ENCODE measurements at places on chromosomes 5 and 9. TPM values are rescaled to one million over a fixed set of nuclear protein-coding genes. Genes with fewer than 3 reads are reported as not detected.
A peak's percentile ranks its signal among the peaks of the same experiment; 100 is the strongest.

DNA sequence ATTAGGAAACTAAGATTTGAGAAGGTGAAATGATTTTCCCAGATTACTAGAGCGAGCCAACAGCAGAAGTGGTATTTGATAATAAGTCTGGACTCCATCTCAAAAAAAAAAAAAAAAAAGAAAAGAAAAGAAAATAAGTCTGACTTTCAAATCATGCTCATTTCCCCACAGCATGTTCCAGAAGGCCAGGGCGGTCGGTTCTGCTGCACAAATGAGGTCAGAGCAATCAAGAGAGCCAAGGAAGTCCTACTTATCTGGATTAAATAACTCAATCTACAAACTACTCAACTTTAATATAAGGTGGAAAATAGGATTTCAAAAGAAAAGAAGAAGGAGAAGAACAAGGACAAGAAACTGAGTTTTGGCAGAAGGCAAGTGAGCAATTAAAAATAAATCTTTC lies 130.4 kb upstream of the RASA1 start:
- H3K27me3 ChIP-seq, result no peaks in the 10 kb centered on the region
- H3K4me1 ChIP-seq, result peaks cover 27% of the 10 kb centered on the region
- no peak for DNase-seq
- no peak overlapping the region for H3K4me3 ChIP-seq
- peak overlapping the region; percentile 34 for H3K27ac ChIP-seq

Gene C5orf58
- not detected for total RNA-seq

Gene PSIP1
- 65.7 TPM for total RNA-seq

Gene FSTL4
- not detected for total RNA-seq

Gene SOX30
- 0.55 TPM for total RNA-seq

DNA sequence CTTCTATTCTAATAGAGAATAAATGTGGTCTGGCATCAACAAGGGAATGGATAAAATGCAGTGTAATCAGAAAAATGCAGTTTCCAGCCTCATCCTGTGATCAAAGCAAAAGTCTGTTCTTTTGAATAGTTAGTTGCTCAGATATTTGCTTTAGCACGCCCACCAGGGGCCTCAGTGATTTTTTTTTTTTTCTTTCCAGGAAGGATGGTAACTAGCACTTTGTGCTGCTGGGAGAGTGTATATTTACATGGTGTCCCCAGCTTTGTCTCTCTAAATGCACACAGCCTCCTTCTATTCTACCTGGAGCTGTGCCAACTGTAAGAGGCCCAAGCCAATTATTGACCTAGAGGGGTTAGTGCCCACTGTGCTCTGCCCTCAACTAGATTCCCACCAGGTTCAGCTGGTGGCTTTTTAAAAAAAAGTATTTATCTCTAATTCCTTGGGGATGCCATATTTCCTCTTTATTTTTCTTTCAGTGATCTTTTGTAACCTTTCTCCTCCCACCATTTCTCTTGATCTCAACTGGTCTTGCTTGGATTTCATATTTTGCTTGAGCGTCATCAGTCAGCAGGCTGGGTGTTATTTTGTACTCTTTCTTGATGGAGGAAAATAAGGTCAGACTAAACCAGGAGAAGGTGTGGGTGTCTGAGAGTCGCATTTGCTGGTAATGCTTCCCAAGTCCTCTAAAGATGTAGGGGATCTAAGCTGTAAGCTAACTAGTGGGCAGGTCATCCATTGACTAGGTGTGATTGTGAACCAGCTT lies 193.0 kb upstream of the C9orf72 start:
- H3K4me3 ChIP-seq, result no peak overlapping the region
- no peaks in the 10 kb centered on the region for H3K36me3 ChIP-seq
- DNase-seq, result no peak
- H3K4me1 ChIP-seq, result no peaks in the 10 kb centered on the region

DNA sequence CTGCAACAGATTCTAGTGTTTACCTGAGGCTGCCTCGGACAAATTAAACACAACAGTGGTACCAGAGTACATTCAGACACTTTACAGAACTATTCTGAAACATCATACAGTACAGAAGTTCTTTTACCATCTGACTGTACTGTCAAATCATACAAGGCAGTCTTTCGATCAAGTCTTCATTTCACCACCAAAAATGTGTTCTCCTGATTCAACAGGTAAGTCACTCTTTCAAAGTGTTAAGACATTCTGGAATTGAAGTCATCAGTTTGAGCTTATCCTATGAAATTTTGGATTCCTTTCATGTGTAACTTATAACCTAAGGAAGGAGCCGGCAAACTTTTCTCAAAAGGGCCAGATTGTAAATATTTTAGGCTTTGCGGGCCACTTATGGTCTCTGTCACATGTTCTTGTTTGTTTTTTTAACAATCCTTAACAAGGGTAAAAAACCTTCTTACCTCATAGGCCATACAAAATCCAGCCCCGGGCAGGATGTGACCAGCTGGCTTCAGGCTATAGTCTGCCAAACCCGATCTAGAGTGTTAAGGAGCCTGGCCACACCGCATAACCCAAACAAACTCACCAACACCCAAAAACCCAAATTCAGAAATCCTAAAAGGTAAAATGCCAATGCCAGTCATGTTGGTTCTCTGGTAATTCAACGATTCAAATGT lies 151.6 kb downstream of the DENND1A start:
- no peak overlapping the region for H3K4me3 ChIP-seq
- no peak for DNase-seq
- H3K27me3 ChIP-seq, result no peaks in the 10 kb centered on the region
- no peaks in the 10 kb centered on the region for H3K4me1 ChIP-seq

Gene HTR1A
- total RNA-seq, result not detected

- no peak overlapping the region for H3K27ac ChIP-seq
- no peaks in the 10 kb centered on the region for H3K36me3 ChIP-seq
- no peaks in the 10 kb centered on the region for H3K27me3 ChIP-seq
- no peaks in the 10 kb centered on the region for H3K4me1 ChIP-seq
- no peak for DNase-seq
- no peak overlapping the region for H3K4me3 ChIP-seq
Observed at GRCh38 chr5:8956659-8957058, 589.2 kb downstream of the SEMA5A start.

GRCh38 chr5:122751293-122751782 lies 23.5 kb upstream of the SNX2 start:
- H3K36me3 ChIP-seq, result no peaks in the 10 kb centered on the region
- no peak overlapping the region for H3K4me3 ChIP-seq
- H3K4me1 ChIP-seq, result no peaks in the 10 kb centered on the region
- H3K27ac ChIP-seq, result no peak overlapping the region
- DNase-seq, result no peak

DNA sequence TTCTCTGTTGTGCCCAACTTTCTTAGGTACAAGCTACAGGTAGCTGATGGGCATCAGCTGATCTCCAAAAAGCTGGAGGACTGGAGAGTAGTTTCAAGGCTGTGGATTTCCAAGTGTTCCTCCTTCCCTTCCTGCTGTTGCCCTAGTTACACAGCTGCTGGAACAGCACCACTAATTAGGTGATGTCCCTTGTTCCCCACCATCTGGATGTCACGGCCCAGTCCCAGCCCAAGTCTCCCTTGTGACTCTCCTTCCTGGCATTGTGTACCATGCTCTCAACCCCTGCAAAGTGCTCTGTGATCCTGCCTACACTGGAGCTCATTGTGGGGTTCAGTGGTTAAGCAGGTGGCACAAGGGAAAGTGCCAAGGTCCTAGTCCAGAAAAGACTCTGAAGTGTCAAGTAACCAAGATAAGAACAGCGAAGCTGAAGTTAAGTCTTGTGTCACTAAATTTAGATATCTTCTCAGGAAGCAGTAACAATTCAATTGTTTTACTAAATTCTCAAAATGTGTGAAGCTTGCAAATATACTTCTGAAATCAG lies 604.5 kb downstream of the ISL1 start:
- H3K36me3 ChIP-seq, result no peaks in the 10 kb centered on the region
- no peak overlapping the region for H3K4me3 ChIP-seq
- no peak overlapping the region for H3K27ac ChIP-seq
- no peak for DNase-seq
- no peaks in the 10 kb centered on the region for H3K27me3 ChIP-seq
- no peaks in the 10 kb centered on the region for H3K4me1 ChIP-seq

DNA sequence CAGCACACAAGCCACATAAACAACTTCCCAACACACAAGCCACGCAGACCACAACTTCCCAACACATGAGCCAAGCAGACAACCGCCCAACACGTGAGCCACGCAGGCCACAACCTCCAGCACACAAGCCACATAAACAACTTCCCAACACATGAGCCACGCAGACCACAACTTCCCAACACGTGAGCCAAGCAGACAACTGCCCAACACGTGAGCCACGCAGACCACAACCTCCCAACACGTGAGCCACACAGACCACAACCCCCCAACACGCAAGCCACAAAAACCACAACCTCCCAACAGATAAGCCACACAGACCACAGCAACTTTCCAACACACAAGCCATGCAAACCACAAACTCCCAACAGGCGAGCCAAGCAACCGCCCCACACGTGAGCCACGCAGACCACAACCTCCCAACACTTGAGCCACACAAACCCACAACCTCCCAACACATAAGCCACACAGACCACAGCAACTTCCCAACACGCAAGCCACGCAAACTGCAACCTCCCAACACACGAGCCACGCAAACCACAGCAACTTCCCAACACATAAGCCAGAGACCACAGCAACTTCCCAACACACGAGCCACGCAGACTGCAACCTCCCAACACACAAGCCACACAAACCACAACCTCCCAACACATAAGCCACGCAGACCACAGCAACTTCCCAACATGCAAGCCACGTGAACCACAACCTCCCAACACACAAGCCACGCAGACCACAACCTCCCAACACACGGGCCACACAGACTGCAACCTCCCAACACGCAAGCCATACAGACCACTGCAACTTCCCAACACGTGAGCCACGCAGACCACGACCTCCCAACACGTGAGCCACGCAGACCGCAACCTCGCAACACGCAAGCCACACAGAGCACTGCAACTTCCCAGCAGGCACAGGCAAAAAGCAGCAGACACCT lies 10.1 kb downstream of the BRD9 start:
- H3K36me3 ChIP-seq, result peaks cover 42% of the 10 kb centered on the region
- no peaks in the 10 kb centered on the region for H3K27me3 ChIP-seq
- DNase-seq, result peak; percentile 42
- no peak overlapping the region for H3K4me3 ChIP-seq
- no peak overlapping the region for H3K27ac ChIP-seq

- H3K27me3 ChIP-seq, result no peaks in the 10 kb centered on the region
- no peaks in the 10 kb centered on the region for H3K4me1 ChIP-seq
- H3K27ac ChIP-seq, result no peak overlapping the region
- H3K36me3 ChIP-seq, result no peaks in the 10 kb centered on the region
Observed at GRCh38 chr9:111147041-111147440, 108.8 kb upstream of the LPAR1 start.

Gene FOXD4L6
- total RNA-seq, result not detected

- H3K4me3 ChIP-seq, result peak within 1 kb of the TSS; percentile 44
- peak; percentile 91 for DNase-seq
- H3K27me3 ChIP-seq, result peaks cover 19% of the 10 kb centered on the region
- H3K36me3 ChIP-seq, result peaks cover 10% of the 10 kb centered on the region
- H3K4me1 ChIP-seq, result peaks cover 16% of the 10 kb centered on the region
Observed at GRCh38 chr9:137277329-137278041, at the start of gene TOR4A. Gene TOR4A (plus strand): TSS chr9:137277726. CDS start chr9:137278690, 964 bp downstream.

Gene DCTN3
- total RNA-seq, result 118 TPM

DNA sequence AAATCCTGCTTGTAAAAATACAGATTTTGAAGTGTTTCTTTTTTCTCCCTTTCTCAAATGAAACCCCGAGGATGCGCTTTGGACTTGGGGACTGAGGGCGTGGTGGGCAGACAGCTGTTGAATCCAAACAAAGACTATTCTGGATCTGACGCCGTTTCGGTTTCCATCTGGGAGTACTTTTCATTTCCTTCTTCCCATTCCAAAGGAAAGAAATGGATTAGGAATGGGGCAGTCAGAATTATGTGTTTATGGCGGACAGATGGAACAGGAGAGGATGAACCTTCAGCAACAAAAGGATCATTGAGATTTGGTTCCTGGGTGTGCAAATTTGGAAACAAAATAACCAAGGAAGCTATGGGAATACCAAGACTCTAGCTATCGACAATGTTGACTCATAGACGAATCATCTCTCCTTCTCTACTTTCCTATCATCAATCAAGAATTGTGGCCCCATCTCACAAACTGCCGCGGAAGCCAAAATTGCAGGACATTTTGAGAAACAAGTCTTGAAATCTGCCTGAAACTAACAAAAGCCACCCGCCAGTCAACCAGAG lies 300.6 kb downstream of the PARP8 start:
- peak overlapping the region; percentile 23 for H3K4me3 ChIP-seq
- no peak overlapping the region for H3K27ac ChIP-seq
- no peak for DNase-seq
- no peaks in the 10 kb centered on the region for H3K4me1 ChIP-seq

- no peak overlapping the region for H3K27ac ChIP-seq
- H3K4me3 ChIP-seq, result no peak overlapping the region
- DNase-seq, result no peak
- no peaks in the 10 kb centered on the region for H3K36me3 ChIP-seq
- no peaks in the 10 kb centered on the region for H3K27me3 ChIP-seq
- H3K4me1 ChIP-seq, result no peaks in the 10 kb centered on the region
Observed at GRCh38 chr5:75460942-75461610, 50.4 kb downstream of the CERT1 start.

- H3K27ac ChIP-seq, result no peak overlapping the region
- no peaks in the 10 kb centered on the region for H3K27me3 ChIP-seq
- no peaks in the 10 kb centered on the region for H3K4me1 ChIP-seq
- H3K36me3 ChIP-seq, result no peaks in the 10 kb centered on the region
- DNase-seq, result no peak
Observed at GRCh38 chr5:112063856-112064255, 306.9 kb upstream of the NREP start.

GRCh38 chr9:72048850-72049249 lies 11.6 kb downstream of the C9orf57 start:
- no peaks in the 10 kb centered on the region for H3K27me3 ChIP-seq
- H3K4me3 ChIP-seq, result no peak overlapping the region
- H3K27ac ChIP-seq, result no peak overlapping the region
- DNase-seq, result no peak

- DNase-seq, result no peak
- H3K4me1 ChIP-seq, result no peaks in the 10 kb centered on the region
- H3K4me3 ChIP-seq, result no peak overlapping the region
- H3K36me3 ChIP-seq, result no peaks in the 10 kb centered on the region
- no peaks in the 10 kb centered on the region for H3K27me3 ChIP-seq
Observed at GRCh38 chr5:98111686-98112085, 661.8 kb upstream of the RGMB start.

DNA sequence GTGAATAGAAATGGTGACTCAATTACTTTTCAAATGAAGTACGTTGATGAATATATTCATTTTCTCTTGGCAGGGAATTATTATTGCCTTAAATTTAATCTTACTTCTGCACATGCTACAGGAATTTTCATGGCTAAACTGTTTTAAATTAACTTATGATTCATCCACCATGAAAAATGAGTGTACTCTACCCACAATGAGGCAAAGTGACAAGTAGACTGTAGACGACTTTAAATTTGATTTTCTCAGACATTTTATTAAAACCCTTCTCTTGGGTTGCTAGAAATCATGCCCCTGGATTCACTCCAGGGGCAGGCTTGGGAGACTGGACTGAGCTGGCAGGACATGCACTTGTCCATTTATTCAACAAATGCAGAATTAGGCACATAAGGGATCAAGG lies 23.5 kb upstream of the ERAP2 start:
- no peaks in the 10 kb centered on the region for H3K4me1 ChIP-seq
- DNase-seq, result no peak

Measured in sigmoid colon (tissue), 7 donors.